ENCODE measurements at places on chromosomes 13 and 19.

GRCh38 chr13:74444864-74445479 lies 310.8 kb upstream of the KLF12 start:
- DNase-seq, result no peak

GRCh38 chr13:48547663-48548092 lies 14.8 kb upstream of the RCBTB2 start:
- DNase-seq, result no peak

- DNase-seq, result no peak
Observed at GRCh38 chr13:22194106-22194805, 523.4 kb downstream of the FGF9 start.

DNA sequence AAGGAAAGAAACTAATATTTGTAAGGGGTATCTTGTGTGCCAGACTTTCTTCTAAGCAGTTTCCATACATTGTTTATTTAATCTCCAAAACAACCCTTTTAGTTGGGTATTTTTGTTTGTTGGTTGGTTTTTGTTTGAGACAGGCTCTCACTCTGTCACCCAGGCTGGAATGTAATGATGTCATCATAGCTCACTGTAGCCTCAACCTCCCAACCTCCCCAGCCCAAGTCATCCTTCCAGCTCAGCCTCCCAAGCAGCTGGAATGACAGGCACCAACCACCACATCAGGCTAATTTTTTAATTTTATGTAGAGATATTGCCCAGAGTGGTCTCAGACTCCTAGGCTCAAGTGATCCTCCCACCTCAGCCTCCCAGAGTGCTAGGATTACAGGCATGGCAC lies 41.2 kb upstream of the LSM14A start:
- DNase-seq, result no peak

DNA sequence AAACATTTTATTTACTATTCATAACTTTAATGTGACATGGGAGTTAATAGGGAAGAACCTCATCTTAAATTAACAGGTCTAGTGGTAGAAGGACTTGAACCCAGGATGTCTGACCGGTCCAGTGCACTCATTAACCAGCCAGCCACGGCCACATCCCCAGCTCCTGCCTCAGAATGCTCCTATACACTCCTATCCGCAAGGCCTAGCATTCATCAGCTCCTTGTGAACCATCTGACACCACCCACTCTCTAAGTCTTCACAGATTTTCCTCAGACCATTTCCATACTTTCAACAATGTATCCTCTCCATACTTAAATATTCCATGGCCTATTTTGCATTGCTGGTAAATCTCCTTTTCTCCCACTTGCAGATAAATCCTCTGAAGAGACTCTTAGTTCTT lies 98.3 kb downstream of the KLF12 start:
- no peak for DNase-seq

- no peak for DNase-seq
Observed at GRCh38 chr13:47211106-47211505, 314.3 kb upstream of the HTR2A start.

GRCh38 chr19:47417107-47417745 lies 2.1 kb downstream of the MEIS3 start:
- DNase-seq, result no peak

DNA sequence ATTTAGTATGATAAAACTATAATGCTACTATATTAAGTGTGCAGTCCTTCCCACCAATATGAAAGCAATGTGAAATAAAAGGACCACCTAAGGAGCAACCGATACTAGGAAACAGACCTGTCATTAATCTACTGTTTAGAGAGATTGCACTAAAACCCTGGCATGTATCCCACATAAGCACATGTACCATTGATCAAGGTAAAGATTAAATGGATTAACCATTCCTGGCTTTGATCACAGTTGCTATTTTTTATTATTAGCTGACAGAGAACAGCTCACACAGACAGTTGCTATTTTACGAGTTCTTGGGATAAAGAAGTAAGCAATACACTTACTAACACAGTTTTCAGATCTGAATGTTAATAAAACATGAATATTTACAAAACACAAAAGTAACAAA lies 57.7 kb upstream of the ZDHHC20 start:
- DNase-seq, result no peak

- no peak for DNase-seq
Observed at GRCh38 chr13:39310961-39311360, 272.7 kb downstream of the NHLRC3 start.

DNA sequence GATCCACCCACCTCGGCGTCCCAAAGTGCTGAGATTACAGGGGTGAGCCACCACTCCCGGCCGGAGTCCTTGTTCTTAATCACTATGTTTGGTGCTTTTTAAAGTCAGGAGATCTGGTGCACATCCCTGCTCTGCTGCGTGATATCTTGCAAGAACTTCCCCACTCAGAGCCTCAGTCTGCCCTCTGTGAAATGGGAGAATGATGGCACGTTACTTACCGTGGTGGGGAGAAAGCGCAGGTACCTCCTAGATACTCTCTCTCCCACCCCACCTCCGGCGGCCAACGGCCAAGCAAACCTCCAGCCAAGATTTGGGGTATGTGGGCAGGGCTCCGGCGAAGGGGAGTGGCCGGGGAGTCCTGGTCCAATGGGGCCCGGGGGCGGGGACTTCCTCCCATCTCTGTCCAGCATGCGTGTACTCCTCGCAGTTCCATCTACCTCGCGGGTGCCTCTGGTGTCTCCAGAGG lies at the start of gene RYR1:
TSS of gene RYR1 (plus strand) at position 424 of the 466 bp plus-strand sequence. CDS start 139 bp downstream, outside the sequence.
- DNase-seq, result peak; percentile 78

- DNase-seq, result no peak
Observed at GRCh38 chr19:34962687-34963572, 1.1 kb downstream of the ZNF792 start.

GRCh38 chr13:29551214-29551613 lies 44.3 kb downstream of the SLC7A1 start:
- DNase-seq, result no peak

DNA sequence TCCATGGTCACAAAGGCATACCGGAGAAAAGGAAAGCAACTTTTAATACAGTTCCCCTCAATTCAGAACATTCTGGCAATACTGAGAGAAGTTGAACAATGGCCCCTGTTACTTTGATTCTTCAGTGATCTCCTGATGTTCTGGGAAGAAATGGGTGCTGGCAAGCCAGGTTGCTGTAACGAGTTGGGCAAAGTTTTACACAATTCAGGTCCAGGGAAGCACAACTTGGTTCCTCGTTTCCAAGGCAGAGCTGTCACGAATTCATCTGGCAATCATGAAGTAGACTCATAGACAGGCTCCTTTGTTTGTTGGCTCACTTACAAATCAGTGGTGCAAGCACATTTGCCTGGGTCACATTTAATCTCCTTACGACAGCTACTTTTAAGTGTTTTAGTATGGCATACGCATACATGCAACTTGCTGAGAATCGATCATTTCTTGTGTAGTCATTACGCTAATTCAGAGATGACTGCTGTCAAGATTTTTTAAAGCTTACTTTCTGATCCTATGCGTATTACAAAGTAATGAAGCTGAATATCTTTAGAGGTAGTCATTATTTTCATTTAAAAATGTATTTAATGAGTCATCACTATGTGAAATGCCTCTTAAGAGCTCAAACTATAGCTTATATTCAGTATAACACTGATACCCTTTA lies 174.7 kb downstream of the GPC5 start:
- no peak for DNase-seq

DNA sequence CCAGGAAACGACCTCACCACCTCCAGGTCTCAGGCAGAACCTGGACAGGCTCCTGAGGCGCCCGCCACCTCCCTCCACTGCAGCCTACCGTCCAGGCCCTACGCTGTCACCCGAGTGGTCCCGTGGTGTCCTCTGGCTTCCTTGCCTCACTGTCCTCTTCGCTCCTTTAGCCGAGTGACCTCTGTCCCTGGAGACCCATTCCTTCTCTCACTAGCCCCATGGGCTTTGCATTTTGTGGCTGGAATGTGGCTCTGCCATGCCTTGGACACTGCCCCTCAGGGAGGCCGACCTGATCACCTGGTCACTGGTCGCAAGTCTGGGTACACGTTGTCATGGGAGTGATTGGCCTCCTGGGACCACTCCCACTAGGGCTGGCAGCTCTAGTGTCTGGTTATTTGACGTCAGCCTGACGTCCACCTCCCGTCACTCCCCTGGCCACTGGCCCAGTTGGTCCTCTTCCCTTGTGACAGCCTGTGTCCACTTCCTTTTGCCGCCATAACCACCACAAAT lies 17.9 kb downstream of the SLC25A42 start:
- DNase-seq, result no peak

DNA sequence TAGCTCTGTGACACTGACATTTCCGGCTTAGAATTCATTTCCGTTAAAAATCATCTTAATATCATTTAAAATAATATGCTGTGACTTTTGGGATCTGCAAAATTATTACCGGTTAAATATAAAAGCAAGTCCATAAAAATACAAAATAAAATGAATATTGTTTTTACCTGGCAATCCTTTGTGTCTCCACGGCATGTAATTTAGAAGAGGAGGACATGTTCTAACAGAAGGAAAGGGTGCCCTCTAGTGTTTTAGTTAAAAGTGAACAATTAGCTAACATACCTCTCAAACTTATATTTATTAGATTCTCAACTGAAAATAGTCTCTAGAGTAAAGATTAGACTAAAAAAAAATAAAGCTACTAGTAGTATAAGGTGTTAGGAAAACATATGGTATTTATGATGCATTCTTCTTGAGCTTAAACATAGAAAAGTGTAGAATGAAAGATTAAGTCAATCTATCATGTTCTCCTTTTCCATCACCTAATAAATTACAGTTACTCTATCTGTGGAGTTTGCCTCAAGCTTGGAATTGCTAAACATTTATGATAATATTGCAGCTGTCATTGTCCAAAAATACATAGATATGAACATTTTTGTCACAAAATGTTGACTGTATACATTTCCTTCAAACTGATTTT lies 676.7 kb upstream of the SPRY2 start:
- no peak for DNase-seq

GRCh38 chr13:96053003-96053703 lies at the start of gene UGGT2:
Gene UGGT2 (minus strand): TSS chr13:96053401. CDS start chr13:96053312, 89 bp downstream.
- DNase-seq, result peak; percentile 31

- peak; percentile 64 for DNase-seq
Observed at GRCh38 chr19:6663236-6664201, 6.4 kb downstream of the TNFSF14 start.

- DNase-seq, result no peak
Observed at GRCh38 chr13:114035583-114036531, 62.0 kb upstream of the C13orf46 start.

Measured in activated CD4-positive, alpha-beta T cell treated with anti-CD3 and anti-CD28 coated beads for 48 hours (primary cell).